ENCODE measurements at places on chromosomes 13 and 19. TPM values are rescaled to one million over a fixed set of nuclear protein-coding genes. Genes with fewer than 3 reads are reported as not detected.

The KCNC3 gene
- total RNA-seq: 3.1 TPM

The CGB7 gene
- total RNA-seq: 0.04 TPM

The FPR3 gene
- total RNA-seq: 0.17 TPM

The ZGLP1 gene
- total RNA-seq: 1.8 TPM

The KRTDAP gene
- not detected for total RNA-seq

The B3GNT8 gene
- 2.3 TPM for total RNA-seq

All from PC-3 (cell line).